Cardiac septum (tissue), 1 donor: ENCODE measurements at places on chromosomes 12 and 14. TPM values are rescaled to one million over a fixed set of nuclear protein-coding genes. Genes with fewer than 3 reads are reported as not detected.

DNA sequence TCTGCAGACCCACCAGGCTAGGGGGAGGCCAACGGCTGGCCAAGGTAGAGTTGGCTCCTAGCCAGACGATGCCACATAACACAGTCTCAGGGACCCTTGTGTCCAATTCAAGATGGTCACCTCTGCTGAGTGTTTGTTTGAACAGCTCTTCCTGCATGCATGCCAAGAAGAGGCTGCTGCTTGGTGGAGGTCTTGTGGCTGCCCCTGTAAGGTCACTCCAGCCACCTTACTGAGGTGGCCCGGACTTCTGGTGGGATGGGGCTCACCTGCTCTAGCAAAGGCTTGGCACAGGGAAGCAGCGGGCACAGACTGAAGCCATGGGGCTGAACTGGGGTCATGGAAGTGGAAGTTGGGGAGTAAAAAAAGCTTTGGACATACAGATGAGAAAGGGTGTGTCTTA, 210.3 kb downstream of the GLT1D1 start:
- DNase-seq, result no peak

DNA sequence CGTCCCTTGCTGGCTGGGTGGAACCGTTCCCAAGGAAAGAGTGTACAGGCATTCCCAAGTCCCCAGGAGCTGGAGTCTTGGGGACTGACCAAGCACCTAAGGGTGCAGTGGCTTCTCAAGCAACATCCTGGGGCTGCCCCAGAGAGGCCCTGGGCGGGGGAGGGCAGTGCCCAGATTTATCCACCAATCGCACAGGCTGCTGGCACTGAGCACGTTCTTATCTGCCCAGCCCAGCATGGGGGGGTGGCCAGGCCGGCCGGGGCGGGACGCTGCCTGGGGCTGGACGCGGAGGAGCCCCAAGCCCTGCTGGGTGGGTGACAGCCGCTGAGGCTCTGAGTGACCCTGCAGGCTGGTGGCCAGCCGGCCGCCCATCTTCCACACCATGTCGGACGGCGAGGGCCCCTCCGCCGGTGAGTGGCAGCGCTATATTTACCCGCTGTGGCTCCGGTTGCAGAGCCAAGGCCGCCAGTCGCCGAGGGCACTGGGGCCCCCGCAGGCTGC, 53.4 kb downstream of the CYP46A1 start:
- peak; percentile 87 for DNase-seq

DNA sequence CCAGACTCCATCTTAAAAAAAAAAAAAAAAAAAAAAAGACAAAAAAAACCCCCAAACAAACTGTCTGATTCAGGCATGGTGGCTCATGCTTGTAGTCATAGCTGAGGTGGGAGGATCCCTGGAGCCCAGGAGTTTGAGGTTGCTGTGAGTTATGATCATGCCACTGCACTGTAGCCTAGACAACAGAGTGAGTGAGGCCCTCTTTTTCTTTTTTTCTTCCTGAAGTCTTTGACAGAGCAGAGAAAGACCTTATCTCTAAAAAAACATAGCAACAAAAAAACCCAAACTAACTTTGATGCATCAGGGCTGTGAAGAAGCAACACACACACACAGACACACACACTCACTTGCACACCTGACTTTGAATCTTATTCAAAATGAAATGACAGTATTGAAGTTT, 7.7 kb upstream of the AMN1 start:
- no peak for DNase-seq

DNA sequence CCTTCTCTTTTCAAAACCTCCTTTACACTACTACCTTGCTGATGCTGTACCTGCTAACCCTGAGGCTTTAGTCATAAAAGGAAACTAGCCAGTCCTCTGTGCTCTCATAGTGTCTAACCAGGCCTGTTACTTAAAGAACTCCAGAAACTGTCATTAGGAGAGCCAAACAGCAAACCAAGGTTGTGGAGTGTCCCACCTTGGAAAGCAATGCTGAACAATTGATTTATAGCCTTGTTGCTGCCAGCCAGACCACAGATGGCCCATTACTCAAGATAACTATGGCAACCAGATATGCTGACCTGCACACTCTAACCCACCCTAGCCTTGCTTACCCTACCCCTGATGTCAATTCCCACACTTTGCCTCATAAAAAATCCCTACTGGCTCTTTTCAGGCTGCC, 26.5 kb upstream of the BCAT1 start:
- DNase-seq, result no peak

DNA sequence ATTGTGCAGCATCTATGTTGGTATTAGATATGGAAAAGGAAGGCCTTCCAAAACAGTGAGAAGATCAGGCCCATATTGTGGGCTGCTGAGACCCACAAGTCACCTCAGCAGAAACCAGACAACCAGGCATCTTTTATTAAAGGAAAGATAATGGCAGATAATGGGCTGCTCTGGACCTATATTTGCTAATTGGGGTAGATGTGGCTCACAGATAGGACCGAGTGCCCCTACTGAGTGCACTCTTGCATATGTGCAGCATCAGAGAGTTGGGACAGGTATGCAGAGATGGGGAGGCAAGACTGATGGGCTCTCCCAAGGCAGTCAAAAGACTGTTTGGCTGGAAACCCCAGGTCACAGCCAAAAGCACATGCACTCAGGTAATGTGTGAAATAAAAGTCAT, 149.8 kb upstream of the GZMB start:
- DNase-seq, result no peak

DNA sequence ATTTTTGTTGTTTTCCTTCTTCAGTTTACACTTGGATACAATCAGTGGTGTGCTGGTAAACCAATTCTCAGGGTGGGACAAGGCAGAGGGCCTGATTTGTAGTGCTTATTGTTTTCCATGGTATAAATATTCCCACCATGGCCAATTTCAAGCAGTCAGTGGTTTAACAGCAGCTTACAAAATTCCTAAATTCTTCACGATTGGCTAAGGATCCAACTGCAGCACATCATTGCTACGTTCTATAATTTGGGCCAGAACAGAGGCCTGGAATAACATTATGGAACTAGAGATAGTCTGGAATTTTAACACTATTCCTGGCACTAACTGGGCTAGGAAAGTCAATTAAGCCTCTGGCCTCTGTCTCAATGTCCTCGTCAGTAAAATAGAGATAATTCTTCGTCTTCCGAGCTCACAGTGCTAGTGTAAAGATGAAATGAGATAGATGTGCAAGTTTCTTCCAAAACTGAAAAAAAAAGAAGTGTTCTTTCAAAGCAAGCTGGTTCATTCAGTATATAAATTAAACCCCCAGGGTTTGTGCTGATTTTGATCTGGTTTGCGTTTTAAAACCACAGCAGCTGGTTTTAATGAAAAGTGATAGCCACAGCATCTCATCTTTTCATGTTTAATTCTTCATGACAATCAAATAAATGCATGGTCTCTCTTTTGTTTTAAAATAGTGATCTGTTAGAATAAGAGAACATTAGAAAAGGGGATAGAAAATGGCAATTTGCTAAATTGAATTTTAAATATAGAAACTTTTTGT, 104.1 kb downstream of the EPS8 start:
- DNase-seq, result no peak

DNA sequence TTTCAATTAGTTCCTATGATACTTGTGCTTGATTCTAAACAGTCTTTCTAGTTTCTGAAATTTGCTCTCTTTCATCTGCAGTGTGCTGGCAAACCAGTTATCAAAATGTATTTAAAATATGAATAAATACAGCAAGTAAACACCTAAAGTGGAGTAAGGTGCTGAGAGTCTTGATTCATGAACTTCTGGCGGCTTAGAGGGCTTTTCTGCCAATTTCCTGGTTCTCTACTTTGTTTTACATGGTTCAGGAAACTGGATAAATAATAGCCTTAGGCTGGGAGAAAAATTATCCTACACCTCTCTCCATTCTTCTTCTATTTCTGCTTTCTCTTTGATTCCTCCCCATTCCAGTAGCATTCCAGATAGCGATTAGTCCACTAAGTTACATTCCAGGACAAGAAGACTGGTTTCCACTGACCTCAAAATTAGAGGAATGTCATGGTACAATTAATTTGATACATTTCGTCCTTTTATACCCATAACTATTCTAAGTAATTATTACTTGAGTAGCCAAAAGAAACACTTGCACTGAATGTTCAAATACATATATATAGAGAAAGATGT, 14.9 kb downstream of the ATP2B1 start:
- DNase-seq, result no peak

DNA sequence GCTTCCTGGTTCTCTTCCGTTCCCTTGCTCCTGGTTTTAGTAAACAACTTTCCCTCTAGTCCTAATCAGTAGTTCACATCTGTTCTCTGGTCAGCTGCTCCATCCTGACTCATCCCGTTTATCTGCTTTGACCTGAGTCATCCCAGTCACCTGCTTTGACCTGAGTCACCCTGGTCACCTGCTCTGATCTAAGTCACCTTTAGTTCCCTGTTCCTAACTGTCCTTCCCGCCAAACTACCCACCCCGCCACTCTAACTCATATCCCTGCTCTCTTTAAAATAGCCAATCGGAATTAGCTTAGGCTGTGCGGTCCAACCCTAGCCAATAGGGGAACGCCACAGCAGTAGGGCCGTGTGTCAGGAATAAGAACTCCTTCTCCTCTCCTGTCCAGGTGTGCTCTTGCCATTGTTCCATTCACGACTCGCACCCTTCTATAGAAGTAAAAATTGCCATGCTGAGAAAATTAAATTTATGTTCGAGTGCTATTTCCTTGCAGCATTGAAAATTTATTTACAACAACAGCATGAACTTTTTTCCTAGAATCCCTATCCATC, 3.1 kb upstream of the ANKRD33 start:
- no peak for DNase-seq

GRCh38 chr12:76069339-76069738, 15.1 kb downstream of the NAP1L1 start:
- DNase-seq, result no peak

- DNase-seq, result no peak
Observed at GRCh38 chr12:80977346-80977745, 39.6 kb upstream of the LIN7A start.

DNA sequence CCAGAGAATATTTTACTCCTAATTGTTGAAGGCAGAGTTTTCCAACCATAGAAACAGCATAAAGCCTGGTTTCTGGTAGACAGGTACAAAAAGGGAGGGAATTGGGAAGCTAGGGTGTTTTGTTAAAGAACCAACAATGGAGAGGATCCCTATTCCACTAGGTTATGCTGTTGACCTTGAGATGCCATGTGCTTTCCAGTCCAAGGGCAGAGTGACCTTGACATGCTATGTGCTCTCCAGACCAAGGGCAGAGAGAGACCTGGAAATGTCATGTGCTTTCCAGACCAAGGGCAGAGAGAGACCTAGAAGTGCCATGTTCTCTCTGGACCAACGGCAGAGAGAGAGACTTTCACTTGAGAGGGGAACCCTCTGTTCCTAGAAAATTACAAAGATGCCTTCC, 1043.8 kb upstream of the FBXO33 start:
- DNase-seq, result no peak

- no peak for DNase-seq
Observed at GRCh38 chr14:50064993-50065392, 51.4 kb downstream of the VCPKMT start.

DNA sequence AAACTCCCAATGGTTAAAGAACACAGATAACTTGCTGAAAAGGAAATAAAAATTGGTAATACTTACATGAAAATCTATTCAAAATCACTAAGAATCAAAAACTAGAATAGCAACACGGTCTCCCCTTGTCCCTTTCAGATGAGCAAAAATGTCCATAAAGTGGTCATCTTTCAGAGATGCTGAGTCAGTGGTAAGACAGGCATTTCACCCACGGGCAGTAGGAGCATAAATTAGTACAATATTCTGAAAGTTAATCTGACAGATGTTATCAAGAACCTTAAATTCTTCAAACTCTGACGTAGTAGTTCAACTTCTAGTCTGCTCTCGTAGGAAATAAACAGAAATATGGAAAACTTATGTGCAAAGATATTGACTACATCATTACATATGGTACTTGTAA, 33.1 kb upstream of the GNPNAT1 start:
- no peak for DNase-seq

- DNase-seq, result no peak
Observed at GRCh38 chr14:50087341-50088116, 28.8 kb downstream of the VCPKMT start.

DNA sequence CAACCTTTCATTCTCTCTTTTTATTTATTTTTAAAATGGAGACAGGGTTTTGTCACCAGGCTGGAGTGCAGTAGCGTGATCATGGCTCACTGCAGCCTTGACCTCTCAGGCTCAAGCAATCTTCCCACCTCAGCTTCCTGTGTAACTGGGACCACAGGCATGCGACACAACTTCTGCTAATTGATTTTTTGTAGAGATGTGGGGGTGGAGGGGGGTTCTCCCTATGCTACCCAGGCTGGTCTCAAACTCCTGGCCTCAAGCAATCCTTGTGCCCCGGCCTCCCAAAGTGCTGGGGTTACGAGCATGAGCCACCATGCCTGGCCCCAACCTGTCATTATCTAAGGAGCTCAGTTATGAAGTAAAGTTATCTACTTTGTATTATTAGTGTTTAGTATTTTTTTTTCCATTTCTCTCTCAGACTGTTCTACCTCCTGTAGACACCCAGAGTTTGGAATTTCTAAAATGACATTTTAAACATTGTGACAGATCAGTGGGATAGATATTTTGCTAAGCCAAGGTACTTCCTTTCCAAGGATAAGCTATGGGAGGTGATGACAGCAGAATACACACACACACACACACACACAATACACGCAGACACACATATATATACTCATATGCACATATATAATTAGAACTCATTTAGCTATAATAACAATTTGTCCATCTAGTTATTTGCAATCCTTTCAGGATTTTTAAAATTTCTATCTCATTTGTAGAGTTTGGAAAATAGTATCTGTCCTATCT, 2.1 kb upstream of the USP44 start:
- DNase-seq, result no peak

- DNase-seq, result no peak
Observed at GRCh38 chr14:55125403-55125802, 3.6 kb upstream of the LGALS3 start.

DNA sequence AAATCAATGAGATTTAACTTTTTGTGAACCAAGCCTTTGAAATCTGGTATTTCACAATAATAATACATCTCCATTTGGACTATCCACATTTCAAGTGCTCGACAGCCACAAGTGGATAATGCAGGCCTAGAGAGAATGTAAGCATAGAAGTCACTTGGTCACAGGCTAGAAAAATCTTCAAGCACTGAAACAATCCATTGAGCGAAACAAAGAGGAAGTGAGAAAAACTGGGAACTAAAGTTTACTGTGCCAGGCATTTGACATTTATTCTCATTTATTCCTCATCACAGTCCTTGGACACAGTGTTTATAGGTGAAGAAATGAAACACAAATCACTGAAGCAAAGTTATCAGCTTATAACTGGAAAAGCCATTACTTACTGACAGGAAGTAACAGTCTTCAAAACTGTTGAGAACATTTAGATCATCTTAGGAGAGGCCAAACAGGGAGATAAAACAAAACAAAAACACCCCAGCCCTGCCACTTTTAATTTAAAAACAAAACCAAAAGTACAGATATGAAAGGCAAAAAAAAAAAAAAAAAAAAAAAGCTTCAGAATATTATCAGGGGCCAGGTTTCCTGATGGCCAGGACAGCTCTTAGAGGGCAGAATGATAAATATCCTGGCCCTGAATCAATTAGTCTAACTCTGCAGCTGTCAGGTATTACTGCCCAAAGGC, 29.2 kb downstream of the GNS start:
- DNase-seq, result no peak

MYH6 gene
- total RNA-seq, result 170 TPM

RFLNA gene
- total RNA-seq, result not detected

CDKN3 gene
- 4.7 TPM for total RNA-seq

SYT10 gene
- not detected for total RNA-seq

DBX2 gene
- 0.19 TPM for total RNA-seq
